ENCODE measurements at places on chromosomes 13 and 19.

- peak; percentile 14 for DNase-seq
Observed at GRCh38 chr13:113815151-113816058, 48.5 kb downstream of the GAS6 start.

DNA sequence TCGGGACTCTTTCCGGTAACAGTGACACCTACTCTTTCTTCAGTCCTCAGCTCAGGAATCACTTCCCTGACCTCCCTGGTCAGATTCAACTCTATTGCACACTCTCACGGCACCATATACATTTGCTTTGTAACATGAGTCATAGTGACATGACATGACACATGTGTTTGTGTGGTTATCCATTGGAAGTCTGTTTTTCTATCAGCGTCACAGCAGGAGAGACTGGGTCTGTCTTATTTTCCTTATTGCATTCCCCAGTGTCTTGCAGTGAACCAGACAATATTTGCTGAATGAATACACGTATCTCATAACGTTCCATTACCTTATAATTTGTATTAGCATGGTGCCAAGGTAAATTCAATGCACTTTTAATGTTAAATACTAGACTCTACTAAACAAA lies 102.0 kb downstream of the DCLK1 start:
- no peak for DNase-seq

- no peak for DNase-seq
Observed at GRCh38 chr13:62702502-62702901, 1286.9 kb upstream of the PCDH20 start.

GRCh38 chr13:65473196-65473595 lies 1756.9 kb downstream of the PCDH9 start:
- DNase-seq = no peak

- no peak for DNase-seq
Observed at GRCh38 chr19:39516270-39516669, 1.3 kb downstream of the SELENOV start.

- DNase-seq = no peak
Observed at GRCh38 chr13:51292000-51292565, 47.4 kb upstream of the SERPINE3 start.

- DNase-seq = no peak
Observed at GRCh38 chr19:4032436-4032835, 24.9 kb downstream of the PIAS4 start.

GRCh38 chr13:33208290-33209220 lies 77.0 kb downstream of the STARD13 start:
- DNase-seq = no peak

- DNase-seq = no peak
Observed at GRCh38 chr19:10751109-10751953, 33.5 kb downstream of the DNM2 start.

DNA sequence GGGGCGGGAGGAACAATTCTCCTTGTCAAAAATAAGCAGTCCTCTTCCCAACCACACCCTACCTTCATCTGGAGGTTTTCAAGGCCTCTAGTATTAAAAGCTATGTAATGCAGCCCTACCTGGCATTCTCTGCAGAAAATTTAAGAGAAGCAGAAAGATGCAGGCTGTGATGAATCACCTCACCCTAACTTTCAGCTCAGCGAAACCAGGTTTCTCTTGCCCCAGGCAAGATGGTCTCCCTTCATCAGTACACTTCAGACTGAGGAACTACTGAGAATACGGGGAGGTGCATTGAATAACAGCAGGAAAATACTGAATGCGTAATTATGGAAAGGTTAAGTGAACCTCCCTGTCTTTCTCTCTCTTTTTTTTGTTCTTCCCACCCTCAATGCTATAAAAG lies 437.6 kb upstream of the KLF12 start:
- no peak for DNase-seq

DNA sequence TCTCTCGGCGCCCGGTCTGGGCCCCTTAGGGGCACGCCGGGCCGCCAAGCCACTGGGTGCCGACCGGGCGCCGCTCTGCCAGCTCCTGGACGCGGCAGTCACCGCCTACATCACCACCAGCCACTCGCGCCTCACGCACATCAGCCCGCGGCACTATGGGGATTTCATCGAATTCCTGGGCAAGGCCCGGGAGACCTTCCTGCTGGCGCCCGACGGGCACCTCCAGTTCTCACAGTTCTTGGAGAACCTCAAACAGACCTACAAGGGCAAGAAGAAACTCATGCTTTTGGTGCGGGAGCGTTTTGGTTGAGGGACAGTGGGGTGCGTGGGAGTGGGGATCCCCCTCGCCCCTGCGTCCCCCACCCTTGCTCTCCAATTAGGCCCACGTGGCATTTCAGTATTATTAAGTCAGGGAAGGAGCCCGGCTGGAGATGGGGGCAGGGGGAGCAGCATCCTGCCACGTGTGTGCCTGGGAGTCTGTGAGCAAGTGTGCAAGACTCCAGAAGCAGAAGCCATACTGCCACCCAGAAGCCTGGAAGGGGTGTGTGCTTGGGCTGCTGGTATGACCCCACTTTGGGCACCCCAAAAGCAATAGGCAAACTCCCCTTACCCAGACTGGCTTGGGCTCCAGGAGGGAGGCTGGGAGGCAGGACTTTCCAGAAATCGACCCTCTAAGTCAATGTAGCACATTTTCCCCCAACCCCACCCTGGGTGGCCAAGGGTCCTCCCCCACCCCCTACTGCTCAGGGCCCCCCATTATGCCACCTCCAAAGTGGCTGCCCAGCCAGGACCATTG lies 35.7 kb downstream of the ZSWIM4 start:
- DNase-seq = no peak

DNA sequence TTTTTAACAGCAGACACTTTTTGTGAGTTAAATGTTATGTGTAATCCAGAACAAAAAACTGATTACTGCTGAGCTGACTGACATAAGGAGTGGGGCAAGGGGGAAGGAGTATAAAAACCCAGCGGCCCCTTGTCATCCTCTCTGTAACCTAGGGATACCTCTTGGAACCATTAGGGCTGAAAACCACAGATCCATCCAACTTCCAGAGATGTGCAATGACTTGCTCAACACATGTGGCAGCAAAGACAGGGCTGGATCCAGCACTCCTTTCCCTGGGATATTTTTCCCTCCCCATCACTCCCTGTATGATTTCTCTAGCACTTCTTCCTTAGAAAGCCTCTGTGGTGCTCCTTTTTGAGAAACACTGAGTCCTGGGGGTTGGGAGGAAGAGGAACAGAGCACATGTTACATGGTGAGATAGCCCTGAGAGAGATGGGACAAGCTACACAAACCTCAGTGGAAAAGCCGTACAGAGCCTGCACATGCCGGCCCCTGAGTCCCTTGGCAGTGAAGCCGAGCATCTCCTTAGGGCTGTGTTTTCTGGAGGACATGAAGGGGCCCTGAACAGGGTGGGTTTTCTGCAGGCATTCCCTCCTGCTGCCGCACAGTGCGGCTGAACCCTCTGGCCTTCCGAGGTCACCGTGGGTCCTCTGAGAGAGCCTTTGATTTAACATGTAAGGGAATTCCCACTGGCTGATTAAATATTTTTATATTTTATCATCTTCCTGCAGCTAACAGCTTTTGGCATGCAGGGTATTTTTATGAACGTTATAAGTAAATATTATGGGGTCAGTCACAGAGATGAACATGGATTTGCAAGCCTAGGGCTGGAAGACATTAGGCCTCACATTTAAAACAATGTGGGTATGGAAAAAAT lies 219.9 kb downstream of the COG6 start:
- no peak for DNase-seq

GRCh38 chr19:41995959-41996797 lies 2.1 kb upstream of the ATP1A3 start:
- DNase-seq = no peak
